Suprapubic skin (tissue), 4 donors: ENCODE measurements at places on chromosomes 7 and 10. TPM values are rescaled to one million over a fixed set of nuclear protein-coding genes. Genes with fewer than 3 reads are reported as not detected.

GRCh38 chr7:17593819-17594419, 295.5 kb downstream of the AHR start:
- no peaks in the 10 kb centered on the region for H3K27me3 ChIP-seq
- H3K36me3 ChIP-seq: no peaks in the 10 kb centered on the region
- no peak overlapping the region for H3K4me3 ChIP-seq
- H3K27ac ChIP-seq: no peak overlapping the region
- peaks cover 13% of the 10 kb centered on the region for H3K4me1 ChIP-seq
- DNase-seq: no peak

GRCh38 chr7:48101352-48101751, 12.3 kb downstream of the UPP1 start:
- H3K27ac ChIP-seq: no peak overlapping the region
- peaks cover 75% of the 10 kb centered on the region for H3K36me3 ChIP-seq
- DNase-seq: no peak
- no peaks in the 10 kb centered on the region for H3K27me3 ChIP-seq
- peaks cover 7% of the 10 kb centered on the region for H3K4me1 ChIP-seq

- no peaks in the 10 kb centered on the region for H3K4me1 ChIP-seq
- H3K27me3 ChIP-seq: peaks cover 5% of the 10 kb centered on the region
- H3K27ac ChIP-seq: no peak overlapping the region
- DNase-seq: no peak
- H3K4me3 ChIP-seq: no peak overlapping the region
Observed at GRCh38 chr7:148458263-148458662, 132.3 kb upstream of the C7orf33 start.

EMX2 gene
- total RNA-seq: 2.0 TPM

DNA sequence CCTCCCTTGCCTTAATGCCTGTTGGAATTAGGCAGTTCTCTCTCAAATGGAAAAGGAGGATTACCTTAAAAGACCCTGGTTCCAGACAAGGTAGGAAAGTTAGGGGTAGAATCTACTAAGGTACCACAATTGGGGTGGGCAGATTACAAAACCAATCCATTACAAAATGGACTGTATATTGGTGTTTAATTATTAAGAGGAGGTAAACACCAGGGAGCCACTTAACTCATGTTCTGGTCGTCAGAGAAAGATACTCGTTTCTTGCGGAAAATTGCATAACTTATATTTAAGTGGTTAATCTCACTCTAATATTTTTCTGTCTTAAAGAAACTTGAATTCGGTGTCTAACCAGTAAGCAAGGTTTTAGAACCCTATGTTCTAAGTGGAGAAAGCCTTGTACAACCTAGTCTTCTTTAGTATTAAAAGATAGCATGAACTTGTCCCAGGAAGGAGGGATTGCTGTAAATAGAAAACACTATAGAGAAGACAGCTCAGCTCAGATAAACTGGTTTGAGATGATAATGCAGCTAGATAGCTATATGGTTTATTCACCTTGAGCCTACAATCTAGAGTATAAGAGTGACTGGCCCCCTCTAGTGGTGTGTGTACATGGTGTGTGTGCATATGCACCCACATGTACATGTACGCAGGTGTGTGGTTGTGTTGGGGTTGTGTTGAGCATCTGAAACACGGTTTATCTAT, 58.0 kb upstream of the STRIP2 start:
- H3K4me3 ChIP-seq: no peak overlapping the region
- no peak for DNase-seq
- peaks cover 14% of the 10 kb centered on the region for H3K4me1 ChIP-seq
- no peaks in the 10 kb centered on the region for H3K27me3 ChIP-seq
- H3K36me3 ChIP-seq: peaks cover 9% of the 10 kb centered on the region

GRCh38 chr7:17663061-17663675, 277.1 kb downstream of the SNX13 start:
- no peak for DNase-seq
- peaks cover 22% of the 10 kb centered on the region for H3K4me1 ChIP-seq
- no peaks in the 10 kb centered on the region for H3K36me3 ChIP-seq
- no peaks in the 10 kb centered on the region for H3K27me3 ChIP-seq
